ENCODE measurements at places on chromosomes 4 and X. TPM values are rescaled to one million over a fixed set of nuclear protein-coding genes. Genes with fewer than 3 reads are reported as not detected.

- no peak overlapping the region for H3K27ac ChIP-seq
- DNase-seq: no peak
- no peaks in the 10 kb centered on the region for H3K4me1 ChIP-seq
- H3K36me3 ChIP-seq: no peaks in the 10 kb centered on the region
- H3K27me3 ChIP-seq: no peaks in the 10 kb centered on the region
Observed at GRCh38 chrX:34634349-34634748, 22.7 kb downstream of the TMEM47 start.

GRCh38 chr4:87166296-87166854, 54.0 kb downstream of the KLHL8 start:
- DNase-seq: no peak
- no peaks in the 10 kb centered on the region for H3K36me3 ChIP-seq
- H3K27me3 ChIP-seq: no peaks in the 10 kb centered on the region
- no peak overlapping the region for H3K27ac ChIP-seq
- H3K4me3 ChIP-seq: no peak overlapping the region
- no peaks in the 10 kb centered on the region for H3K4me1 ChIP-seq

GRCh38 chr4:121307445-121308327, 73.1 kb downstream of the QRFPR start:
- no peaks in the 10 kb centered on the region for H3K27me3 ChIP-seq
- H3K4me3 ChIP-seq: no peak overlapping the region
- DNase-seq: peak; percentile 47
- H3K27ac ChIP-seq: no peak overlapping the region
- H3K36me3 ChIP-seq: no peaks in the 10 kb centered on the region

DNA sequence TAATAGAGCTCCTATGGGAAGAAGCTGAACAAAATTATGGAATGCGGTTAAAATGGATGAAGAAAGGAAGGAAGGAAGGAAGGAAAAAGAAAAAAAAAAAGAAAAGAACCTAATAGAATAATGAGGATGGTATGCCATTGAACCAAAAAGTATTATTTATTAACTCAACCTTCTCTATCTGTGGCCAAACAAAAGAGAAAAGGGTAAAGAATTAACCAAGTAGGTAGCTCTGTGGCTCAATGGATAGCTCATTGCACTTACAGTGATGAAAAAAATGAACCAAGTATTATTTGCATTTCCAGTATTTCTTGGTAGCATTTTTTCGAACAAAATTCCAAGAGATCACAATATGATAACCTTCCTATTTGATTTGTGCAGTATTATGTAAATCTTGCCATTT, 56.9 kb upstream of the SLC39A8 start:
- no peaks in the 10 kb centered on the region for H3K27me3 ChIP-seq
- H3K4me3 ChIP-seq: no peak overlapping the region
- no peaks in the 10 kb centered on the region for H3K36me3 ChIP-seq
- no peak overlapping the region for H3K27ac ChIP-seq

DNA sequence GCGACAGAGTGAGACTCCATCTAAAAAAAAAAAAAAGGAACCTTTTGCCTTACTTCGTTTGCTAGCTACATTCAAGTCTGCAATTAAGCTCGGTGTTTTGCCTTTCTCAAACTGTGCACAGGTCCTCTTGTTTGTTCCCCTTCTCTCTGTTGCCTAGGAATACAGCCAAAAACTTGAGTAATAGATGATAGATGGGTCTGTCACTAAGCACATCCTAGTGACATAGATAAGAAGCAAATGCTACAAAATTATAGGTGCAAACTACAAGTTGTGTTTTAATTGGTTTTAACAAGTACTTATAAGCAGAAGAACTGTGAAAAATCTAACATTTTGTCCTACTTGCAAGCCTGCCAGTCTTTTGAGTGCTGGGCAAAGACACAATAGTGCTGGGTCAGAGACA, 95.2 kb downstream of the SNCA start:
- H3K4me1 ChIP-seq: no peaks in the 10 kb centered on the region
- no peaks in the 10 kb centered on the region for H3K36me3 ChIP-seq
- no peak overlapping the region for H3K27ac ChIP-seq
- DNase-seq: no peak
- H3K4me3 ChIP-seq: no peak overlapping the region

DNA sequence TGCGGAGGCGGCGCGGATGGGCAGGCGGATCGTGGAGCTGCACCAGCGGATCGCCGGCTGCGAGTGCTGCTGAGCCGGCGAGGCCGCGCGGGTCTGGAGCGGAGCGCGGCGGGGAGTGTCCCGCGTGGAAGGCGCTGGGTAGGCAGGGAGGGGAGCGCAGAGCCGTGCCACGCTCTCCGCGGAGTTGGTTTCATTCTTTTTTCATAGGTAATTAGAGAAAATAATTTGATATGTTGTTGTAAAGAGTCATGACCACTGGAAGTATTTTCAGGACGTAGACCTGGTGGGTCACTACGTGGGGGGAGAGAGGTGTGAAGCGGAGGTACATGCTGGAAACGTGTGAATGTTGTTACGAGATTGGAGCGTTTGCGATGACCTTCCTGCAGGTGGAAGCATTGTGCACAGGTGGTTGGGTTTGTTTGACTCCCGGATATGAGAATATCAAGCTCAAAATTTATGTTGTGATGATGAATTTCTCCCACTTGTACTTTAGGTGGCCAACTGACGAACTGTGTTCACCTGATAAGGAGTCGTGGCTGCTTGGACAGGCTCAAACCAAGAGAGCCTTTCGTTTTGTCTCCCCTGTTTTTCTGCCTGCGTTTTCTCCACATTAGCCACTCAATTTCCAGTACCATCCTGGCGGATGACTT, 19.1 kb upstream of the S100P start:
- H3K27me3 ChIP-seq: no peaks in the 10 kb centered on the region
- peak; percentile 89 for DNase-seq
- peaks cover 7% of the 10 kb centered on the region for H3K36me3 ChIP-seq
- peak overlapping the region; percentile 93 for H3K4me3 ChIP-seq
- H3K4me1 ChIP-seq: peaks cover 33% of the 10 kb centered on the region

GRCh38 chr4:94488670-94489069, 36.9 kb downstream of the PDLIM5 start:
- no peaks in the 10 kb centered on the region for H3K36me3 ChIP-seq
- DNase-seq: no peak
- no peaks in the 10 kb centered on the region for H3K27me3 ChIP-seq
- no peak overlapping the region for H3K27ac ChIP-seq

- H3K4me1 ChIP-seq: no peaks in the 10 kb centered on the region
- DNase-seq: no peak
- H3K27ac ChIP-seq: no peak overlapping the region
- H3K36me3 ChIP-seq: no peaks in the 10 kb centered on the region
- no peak overlapping the region for H3K4me3 ChIP-seq
- no peaks in the 10 kb centered on the region for H3K27me3 ChIP-seq
Observed at GRCh38 chr4:147173797-147174432, 228.3 kb upstream of the TTC29 start.

FAM184B gene
- total RNA-seq: not detected

MAGEE2 gene
- not detected for total RNA-seq

IQCM gene
- total RNA-seq: not detected

PDHA1 gene
- total RNA-seq: 87.6 TPM

FAM114A1 gene
- not detected for total RNA-seq

SNX25 gene
- total RNA-seq: 22.2 TPM
